CD4-positive, alpha-beta T cell treated with Interleukin-15 for 1 hour (primary cell): ENCODE measurements at places on chromosomes 4 and X.

- no peak for DNase-seq
Measured at GRCh38 chr4:87543835-87544461, 14.8 kb upstream of the SPARCL1 start.

DNA sequence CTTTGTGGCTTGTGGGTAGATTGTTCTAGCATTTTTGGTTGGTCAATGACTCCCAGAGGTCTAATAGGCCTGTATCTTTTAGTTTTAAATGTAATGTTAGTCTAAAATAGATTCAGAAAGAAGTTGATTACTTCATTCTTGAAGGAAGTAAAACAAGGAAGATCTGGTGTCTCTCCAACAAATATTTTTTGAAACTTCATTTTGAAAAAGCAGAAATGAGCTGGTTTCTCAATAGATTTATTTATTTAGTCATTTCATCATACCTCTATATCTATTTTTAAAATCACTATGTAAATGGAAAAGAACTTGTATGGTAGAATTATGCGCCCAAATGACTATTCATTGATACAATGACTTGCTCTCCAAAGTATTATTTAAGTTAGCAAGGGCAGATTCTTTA lies 7.2 kb downstream of the HTR2C start:
- DNase-seq, result no peak

- no peak for DNase-seq
Measured at GRCh38 chr4:124061413-124061812, 651.1 kb downstream of the ANKRD50 start.

- DNase-seq, result no peak
Measured at GRCh38 chr4:143270256-143270838, 66.3 kb upstream of the GAB1 start.

DNA sequence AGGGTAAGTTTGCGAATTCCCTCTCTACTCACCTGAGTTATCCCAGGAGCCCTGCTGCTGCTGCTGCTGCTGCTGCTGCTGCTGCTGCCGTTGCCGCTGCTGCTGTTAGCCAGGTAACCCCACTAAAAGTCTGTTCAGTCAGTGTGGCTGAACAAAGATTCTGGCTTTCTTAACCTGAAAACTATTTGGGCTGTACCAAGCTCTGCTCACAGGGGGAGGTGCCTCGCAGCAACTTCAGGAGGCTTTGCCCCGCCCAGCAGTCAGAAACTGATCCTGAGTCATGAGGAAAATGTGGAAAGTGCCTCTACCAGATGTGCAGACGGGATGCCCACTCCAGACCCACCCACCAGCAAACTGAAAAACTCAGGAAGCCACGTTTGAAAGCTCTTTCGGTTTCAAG lies at the start of gene CAPN6:
Gene CAPN6, minus strand, starts transcription at position 145 of the 400 bp plus-strand sequence. CDS start 6,547 bp downstream, outside the sequence.
- no peak for DNase-seq

- peak; percentile 68 for DNase-seq
Measured at GRCh38 chrX:20252381-20253231, 14.1 kb downstream of the RPS6KA3 start.
